Sciatic nerve (tissue), 2 donors: ENCODE measurements at places on chromosomes 7 and 10. TPM values are rescaled to one million over a fixed set of nuclear protein-coding genes. Genes with fewer than 3 reads are reported as not detected.
A peak's percentile ranks its signal among the peaks of the same experiment; 100 is the strongest.

DNA sequence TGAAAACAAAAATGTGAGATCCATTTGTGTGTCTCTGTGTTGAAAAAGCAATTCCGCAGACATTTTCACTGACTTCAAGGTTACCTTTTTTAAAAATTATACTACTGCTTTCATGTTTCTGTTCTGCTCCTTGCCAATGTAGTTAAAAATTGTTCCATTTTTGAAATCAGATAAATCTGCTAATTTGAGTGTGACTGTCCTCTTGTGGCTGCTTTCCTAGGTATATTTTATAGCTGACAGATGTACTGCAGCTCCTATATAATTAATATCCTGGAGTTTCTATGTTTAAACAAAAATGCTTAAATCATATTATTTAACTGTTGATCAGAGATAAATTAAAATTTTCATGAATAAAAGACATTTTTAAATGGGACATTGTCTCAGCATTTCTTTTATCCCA is 177.6 kb upstream of the LRRTM3 start:
- no peak for DNase-seq

GRCh38 chr10:119546009-119546408 is 3.5 kb upstream of the RGS10 start:
- DNase-seq: no peak

DNA sequence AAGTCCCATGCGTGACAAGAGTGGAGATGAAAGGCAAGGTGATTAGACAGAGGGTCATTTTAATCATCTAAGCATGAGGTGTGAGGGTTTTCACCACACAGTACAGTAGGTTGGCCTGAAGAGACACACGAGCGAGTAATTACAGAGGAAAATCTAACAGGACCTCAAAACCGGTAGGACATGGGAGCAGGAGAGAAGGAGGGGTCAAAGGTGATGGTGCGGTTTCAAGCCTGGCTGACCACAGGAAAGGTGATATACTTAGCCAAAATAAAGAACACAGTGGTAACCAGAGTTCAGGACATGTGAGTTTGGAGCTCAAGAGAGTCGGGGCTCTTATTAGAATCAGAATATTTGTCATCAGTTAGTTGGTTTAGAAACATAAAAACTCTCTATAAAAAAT is 20.0 kb downstream of the GLI3 start:
- DNase-seq: no peak

GRCh38 chr7:33876596-33877274 is 28.6 kb upstream of the BMPER start:
- DNase-seq: no peak

DNA sequence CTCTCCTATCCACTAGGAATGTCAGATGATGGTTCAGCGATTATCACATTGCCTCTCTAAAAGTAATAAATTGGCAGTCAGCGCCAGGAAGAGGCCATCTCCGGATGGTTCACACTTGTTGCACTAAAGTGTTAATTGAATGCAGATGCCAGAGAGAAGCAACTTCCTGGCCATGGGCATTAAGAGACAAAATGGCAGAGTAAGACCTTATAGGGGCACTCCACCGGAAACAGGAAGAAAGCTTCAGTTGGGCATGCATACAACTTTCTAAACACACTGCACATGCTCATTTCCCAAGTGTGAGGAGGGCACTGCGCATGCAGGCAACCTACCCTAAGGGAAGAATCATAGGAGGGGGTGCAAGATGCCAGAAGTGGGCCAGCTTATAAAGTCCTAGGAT is 71.7 kb upstream of the AUTS2 start:
- DNase-seq: no peak

DNA sequence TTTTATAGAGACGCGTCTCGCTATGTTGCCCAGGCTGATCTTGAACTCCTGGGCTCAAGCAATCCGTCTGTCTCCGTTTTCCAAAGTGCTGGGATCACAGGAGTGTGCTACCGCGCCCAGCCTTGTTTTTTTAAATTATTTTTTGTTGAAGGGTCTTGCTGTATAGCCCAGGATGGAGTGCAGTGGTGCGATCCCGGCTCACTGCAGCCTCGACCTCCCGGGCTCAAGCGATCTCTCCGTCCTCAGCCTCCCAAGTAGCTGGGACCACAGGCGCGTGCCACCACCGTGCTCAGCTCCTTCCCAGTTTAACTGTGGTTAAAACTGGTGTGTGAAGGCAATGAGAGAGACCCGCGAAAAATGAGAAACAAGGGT is 11.0 kb upstream of the HNRNPF start:
- peak; percentile 62 for DNase-seq

DNA sequence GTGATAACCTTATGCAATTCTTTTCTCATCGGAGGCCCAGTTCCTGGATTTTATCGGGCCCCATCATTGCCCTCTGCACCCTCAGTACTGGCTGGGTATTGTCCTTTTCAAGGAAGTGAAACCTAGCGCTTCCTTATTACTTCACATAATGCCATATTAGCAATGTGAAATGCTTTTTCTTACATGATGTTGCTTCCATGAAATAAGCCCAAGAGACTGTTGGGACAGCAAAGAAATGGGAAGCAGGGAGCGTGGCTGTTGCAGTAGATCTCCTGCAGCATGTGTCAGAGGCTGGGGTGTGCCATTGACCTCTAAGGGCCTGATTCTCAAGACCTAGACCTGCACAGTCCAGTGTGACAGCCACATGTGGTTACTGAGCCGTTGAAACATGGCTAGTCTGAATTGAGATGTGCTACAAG is 8.1 kb downstream of the CHN2 start:
- DNase-seq: no peak

GRCh38 chr7:109834851-109835250 is 1256.1 kb upstream of the LRRN3 start:
- DNase-seq: no peak

DNA sequence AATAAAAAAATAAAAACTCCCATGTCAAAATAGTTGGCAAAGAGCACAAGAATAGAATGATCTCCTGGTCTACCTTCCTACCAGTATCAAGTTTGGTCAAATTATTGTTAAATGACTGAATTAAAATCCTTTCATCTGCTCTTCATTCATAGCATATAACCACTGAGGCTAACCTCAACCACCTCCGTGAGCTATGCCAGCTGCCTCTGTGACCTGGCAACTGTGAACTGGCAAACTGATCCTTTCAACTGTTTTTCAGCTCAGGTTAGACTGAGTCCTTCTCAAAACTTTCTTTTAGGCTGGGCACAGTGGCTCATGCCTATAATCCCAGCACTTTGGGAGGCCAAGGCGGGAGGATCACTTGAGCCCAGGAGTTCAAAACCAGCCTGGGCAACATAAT is 36.1 kb downstream of the NUDCD3 start:
- DNase-seq: no peak

- no peak for DNase-seq
These were observed 99.0 kb downstream of the PTPRE start for GRCh38 chr10:128005858-128006257.

DNA sequence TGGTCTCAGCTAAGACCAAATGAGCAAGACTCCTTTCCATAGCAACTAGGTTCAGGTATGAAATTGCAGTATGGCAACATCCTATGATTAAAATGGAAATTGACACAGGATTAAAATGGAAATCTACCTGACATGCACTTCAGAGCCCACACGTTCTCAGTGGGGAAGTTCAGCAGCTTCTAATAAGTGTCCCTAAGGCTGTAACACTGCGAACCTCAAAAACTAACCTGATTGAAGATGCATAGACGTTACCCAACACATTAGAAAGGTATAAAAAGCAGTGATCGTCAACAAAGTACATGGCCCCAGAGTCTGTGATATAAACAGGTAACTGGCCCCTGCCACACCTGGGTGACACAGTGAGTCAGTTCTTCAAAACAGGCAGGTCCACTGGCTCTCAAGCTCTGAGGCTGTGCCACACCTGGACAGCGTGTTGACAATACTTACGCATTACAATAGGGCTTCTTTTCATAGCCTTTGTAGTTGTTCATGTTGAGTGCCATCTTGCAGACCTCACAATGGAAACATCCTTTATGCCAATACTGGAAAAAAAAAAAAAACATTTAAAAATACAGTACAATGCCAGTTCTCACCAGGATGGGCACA is 274.9 kb upstream of the NEBL start:
- no peak for DNase-seq

- DNase-seq: no peak
These were observed 13.0 kb downstream of the AOAH start for GRCh38 chr7:36711256-36711655.

GRCh38 chr10:88117869-88118632 is 254.6 kb downstream of the PTEN start:
- no peak for DNase-seq

DNA sequence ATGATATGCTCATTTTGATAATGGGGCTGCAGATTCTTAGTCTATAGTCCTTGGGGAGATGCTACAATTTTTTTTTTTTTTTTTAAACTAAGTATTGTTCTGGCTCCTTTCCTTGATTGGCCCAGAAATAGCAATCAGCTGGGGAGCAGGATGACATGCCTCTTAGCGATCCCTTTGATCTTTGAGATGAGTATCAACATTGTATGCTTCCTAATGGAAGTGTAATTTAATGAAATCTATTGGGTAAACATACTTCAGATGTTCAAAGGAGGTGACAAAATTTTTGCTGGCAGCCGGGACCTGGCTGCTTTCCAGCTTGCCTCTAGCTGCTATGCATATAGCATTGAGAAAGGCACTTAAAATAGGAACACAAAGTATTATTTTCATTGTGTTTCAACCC is 43.5 kb downstream of the VTI1A start:
- no peak for DNase-seq

- no peak for DNase-seq
These were observed 104.6 kb upstream of the TNRC18 start for GRCh38 chr7:5528071-5528814.

GRCh38 chr7:37247861-37248260 is 200.8 kb downstream of the ELMO1 start:
- DNase-seq: no peak

- DNase-seq: peak; percentile 94
These were observed 2.9 kb upstream of the HMX3 start for GRCh38 chr10:123132576-123133477.

- DNase-seq: no peak
These were observed 12.0 kb upstream of the HERC4 start for GRCh38 chr10:68086910-68087684.

GRCh38 chr10:79608505-79609375 is 2.0 kb upstream of the SFTPA1 start:
- DNase-seq: no peak

- DNase-seq: no peak
These were observed 6.7 kb downstream of the CEP55 start for GRCh38 chr10:93503075-93503474.

DNA sequence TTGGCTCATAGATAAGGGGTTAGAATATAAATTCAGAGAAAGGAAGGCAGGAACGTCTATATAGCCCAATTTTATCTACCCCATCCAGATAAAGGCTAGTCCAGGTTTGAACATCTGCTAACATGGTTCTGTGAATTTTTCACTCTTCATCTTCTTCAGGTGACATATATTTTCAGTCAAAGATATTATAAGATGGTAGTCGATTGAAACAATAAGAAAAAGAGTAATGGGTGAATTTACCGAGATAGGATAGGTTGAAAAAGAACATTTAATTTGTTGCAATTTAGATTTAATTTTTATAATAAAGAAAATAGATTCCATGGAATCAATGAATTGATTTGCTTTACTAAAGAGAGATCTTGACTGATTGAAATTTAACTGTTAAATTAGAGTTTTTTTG is at the start of gene OR2F1:
Gene OR2F1, plus strand, starts transcription at position 301 of the 400 bp plus-strand sequence. CDS start 5,127 bp downstream, outside the sequence.
- no peak for DNase-seq

- DNase-seq: no peak
These were observed 5.6 kb upstream of the PKD1L1 start for GRCh38 chr7:47953822-47954221.

- no peak for DNase-seq
These were observed 323.8 kb downstream of the GPR158 start for GRCh38 chr10:25498645-25499044.

GRCh38 chr7:123798532-123799188 is 46.3 kb upstream of the HYAL4 start:
- no peak for DNase-seq

DNA sequence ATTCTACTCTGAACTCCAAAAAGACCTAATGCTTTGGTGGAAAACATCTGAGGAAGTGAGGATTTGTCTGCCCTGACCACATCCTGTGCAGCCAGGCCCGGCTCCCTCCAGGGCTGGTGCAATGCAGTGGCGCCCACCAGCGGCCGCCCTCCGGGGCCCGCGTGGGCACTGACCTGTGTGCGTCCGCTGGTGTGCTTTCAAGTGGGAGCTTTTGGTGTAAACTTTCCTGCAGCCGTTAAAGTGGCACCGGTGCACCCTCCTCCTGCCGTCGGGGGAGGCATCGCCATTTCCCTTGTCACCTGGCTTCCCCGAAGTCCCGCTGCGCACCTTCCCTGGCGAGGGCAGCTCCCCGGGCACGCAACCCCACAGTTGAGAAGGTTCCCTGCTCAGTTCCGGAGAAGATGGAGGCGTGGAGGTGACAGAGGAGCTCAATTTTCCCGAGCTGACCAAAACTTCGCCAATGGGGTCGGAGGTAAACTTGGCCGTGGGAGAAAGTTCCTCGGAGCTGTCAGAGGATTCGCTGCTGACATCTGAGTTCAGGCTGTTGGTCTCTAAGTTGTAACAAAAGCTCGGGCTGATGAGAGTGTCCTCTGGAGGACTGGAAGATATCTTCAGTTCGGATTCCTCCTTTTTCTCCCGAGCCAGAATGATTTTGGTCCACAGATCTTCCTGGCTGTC is 3.4 kb downstream of the KLF6 start:
- peak; percentile 77 for DNase-seq

DNA sequence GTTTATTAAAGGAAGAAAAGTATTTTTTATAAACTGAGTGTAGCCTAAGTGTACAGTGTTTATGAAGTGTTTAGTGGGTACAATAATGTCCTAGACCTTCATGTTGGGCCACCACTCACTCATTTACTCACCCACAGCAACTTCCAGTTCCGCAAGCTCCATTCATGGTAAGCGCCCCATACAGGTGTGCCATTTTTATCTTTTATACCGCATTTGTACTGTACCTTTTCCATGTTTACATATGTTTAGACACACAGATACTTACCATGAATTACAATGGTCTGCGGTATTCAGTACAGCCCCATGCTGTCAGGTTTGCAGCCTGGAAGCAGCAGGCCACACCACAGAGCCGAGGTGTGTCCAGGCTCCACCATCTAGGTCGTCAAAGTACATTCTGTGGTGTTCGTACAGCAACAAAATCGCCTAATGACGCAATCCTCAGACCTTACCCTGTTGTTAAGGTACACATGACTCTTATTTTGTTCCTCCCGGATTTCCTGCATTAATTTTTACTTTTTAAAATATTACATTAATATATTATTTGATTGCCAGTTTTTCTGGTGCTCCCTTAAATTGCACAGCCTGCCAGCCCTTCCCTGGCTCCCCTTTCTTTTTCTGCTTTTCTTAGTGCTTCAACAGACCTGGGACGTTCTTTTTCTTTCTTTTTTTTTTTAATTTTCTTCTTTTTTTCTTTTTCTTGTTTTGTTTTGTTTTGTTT is 881 bp upstream of the SSBP1 start:
- DNase-seq: no peak

Gene PPP1R17
- total RNA-seq: not detected

Gene IDI2
- total RNA-seq: not detected

Gene WDFY4
- 8.6 TPM for total RNA-seq

Gene NKX1-2
- total RNA-seq: not detected

Gene CTNNA3
- total RNA-seq: 89.6 TPM

Gene INSYN2A
- total RNA-seq: not detected

Gene ANKRD22
- not detected for total RNA-seq

Gene CUZD1
- total RNA-seq: 0.80 TPM

Gene ANKRD16
- 10.0 TPM for total RNA-seq
